LHCN-M2 (cell line): ENCODE measurements at places on chromosomes 16 and 17.
A peak's percentile ranks its signal among the peaks of the same experiment; 100 is the strongest.

GRCh38 chr16:87132361-87133014 lies 184.7 kb downstream of the C16orf95 start:
- peak; percentile 13 for DNase-seq

DNA sequence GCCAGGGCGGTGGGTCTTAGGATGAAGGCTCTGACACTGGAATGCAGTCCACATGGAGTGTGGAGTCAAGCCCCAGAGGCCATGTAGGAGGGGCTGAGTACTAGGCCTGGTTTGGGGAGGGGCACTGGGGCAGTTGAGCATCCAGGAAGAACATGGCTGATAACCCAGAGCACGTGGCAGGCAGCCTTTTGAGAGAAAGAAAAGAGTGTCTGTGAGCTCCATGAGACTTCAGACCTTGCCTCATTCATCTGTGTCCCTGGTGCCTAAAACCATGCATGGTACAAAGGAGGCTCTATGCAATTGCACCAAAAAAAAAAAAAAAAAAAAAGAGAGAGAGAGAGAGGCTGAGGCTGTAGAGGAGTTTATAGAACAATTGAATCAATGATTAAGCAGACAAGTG lies 14.6 kb downstream of the SLC46A1 start:
- no peak for DNase-seq

DNA sequence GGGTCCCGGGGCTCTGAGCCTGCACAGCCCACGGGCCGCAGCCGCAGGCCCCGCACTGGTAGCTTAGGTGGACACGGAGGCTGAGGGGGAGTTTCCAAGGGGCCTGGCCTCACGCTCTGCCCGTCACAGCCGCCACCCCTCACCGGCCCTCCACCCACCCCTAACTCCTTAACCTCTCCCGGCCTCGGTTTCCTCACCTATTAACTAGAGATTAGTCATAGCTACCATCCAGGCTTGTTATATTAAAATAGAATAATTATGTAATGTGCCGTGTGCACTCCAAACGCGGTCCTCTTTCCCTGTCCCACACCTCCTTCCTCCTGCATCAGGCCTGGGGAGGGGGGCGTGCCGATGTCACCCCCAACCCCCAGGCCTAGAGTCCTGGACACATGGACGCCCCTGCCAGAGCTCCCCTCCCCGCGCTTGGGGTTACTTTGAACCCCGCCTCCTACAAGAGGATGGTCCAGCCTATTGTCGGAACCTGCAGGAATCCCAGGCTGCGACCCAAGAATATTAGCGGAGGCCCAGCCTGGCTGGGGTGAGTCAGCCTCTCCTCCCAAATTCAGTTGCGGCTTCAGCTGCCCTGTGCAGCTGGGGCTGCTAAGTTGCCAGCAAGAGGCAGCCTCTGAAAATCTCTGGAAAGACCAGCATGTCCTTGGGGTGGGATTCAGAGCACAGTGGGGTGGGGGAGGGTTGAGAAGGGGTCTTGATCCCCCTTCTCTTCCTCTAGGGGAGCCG lies 17.3 kb downstream of the SOCS3 start:
- peak; percentile 91 for DNase-seq

DNA sequence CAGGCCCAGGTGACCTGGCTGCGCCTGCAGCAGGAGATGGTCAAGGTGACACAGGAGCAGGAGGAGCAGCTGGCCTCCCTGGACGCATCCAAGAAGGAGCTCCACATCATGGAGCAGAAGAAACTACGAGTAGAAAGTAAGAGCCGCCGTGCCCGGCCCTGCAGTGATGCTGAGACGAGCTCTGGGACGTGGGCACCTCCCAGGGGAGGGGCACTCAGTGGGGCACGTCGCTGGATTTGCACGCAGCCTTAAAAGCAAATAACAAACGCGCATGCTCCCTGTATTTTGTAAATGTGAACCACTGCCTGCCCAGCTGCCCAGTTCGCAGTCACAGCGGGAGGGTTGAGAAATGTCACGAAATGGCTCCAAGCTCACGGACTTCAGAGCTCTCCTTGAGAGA lies 15.3 kb upstream of the GAA start:
- DNase-seq = no peak

DNA sequence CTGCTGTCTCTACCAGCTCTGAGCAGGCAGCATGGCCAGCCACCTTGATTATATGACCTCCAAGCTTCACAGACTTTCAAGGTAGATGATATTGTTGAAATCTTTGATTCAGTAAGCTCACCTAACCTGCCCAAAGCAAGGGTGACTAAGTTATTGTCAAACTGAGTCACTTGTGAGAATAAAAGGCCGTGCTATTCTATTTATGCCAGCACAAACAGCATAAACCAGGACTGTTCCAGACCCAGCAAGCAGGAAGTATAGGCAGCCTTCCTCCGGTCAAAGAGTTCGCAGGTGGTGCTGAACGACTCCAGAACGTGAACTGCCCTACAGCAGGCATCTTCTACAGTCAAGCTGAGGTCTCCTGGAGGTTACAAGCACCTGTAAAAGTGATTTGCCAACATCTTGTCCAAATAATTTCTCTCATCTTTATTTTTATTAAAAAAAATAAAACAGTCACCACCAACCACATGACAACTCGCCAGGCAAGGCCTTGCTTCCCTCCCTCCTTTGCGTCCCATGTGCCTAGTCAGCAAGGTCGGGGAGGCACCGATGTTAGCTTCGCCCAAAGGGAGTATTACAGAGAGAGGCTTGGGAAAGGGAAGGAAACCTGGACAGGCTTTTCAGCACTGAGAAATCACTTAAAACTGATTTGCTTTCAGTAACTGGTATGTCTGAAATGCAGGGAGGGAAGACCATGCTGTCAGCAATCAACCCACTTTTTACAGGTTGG lies 10.8 kb downstream of the ARL2BP start:
- no peak for DNase-seq

DNA sequence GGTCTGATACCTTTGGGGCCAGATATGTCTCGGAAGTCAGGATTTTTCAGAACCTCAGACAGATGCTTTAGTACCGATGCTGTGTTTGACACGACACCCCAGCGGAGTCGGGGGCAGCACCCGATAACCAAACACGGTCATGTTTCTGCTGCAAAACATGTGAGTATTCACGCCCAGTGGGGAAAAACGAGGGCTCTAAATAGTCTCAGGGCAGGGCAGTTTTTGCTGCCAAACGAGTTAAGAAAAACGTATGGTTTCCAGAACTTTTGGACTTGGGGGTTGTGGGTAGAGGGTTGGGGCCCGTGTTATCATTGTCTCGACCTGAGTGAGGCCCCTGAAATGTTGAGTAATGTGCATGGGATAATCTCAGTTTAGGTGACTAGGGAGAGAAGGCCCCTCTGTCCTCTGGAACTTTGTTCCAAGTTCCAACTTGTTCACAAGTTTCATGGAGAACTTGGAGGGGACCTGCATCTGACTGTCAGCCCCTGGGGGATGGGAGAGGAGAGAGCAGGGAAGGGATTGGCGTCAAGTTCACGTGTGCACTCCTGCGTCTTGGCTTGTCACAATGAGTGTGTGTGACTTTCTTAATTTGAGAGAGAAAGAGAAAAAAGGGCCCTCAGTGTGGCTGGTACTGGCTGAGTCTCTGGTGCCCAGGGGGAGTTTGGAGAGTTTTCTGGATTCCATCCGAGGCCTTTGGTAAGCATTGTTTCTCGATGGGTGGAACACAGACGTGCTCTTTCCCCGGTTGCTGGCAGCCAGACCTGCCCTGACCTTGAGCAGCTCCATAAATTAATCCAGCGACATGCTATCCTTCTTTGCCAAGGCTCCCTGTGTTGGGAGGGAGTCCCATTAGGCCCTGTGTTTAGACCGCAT lies 83.9 kb upstream of the CIBAR2 start:
- no peak for DNase-seq

DNA sequence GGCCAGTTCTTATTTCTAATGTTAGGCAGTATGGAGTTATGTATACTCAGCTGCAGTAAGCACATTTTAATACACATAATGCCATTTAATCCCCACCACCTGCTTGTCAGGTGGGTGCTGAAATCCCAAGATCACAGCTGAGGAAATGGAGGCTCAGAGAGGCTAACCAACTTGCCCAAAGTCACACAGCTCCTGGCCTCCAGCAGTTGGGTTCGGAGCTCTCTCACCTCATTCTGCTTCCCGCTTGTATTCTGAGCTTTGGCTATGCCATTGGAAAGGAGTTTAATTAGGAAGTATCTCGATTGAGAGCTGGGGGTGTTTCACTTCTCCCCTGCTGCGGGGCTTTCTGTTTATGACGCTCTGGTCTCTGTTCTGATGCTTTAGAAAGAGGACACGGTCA lies 72.6 kb upstream of the CACNG5 start:
- DNase-seq = no peak

- no peak for DNase-seq
Measured at GRCh38 chr16:12176051-12176450, 199.5 kb downstream of the SNX29 start.

GRCh38 chr16:50539053-50539695 lies 9.0 kb upstream of the NKD1 start:
- DNase-seq = no peak

DNA sequence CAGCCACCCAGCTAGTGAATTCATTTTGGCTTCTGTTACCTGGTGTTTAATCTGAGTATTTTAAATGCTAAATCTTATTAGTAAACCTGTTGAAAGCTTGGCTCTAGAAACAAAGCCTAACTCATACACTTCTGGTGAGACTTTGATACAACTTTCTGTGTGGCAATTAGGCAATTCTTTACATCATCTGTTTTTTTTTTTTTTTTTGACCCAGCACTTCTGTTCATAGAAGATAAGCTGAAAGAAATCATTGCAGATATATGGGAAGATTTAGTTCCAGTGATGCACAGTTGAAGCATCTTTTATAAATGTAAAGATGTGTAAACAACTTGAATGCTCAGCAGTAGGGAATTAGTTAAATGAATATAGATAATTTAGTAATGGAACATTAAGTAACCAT lies 21.7 kb upstream of the ABCC11 start:
- DNase-seq = no peak

- peak; percentile 62 for DNase-seq
Measured at GRCh38 chr16:4372578-4373355, 1.1 kb downstream of the VASN start.

DNA sequence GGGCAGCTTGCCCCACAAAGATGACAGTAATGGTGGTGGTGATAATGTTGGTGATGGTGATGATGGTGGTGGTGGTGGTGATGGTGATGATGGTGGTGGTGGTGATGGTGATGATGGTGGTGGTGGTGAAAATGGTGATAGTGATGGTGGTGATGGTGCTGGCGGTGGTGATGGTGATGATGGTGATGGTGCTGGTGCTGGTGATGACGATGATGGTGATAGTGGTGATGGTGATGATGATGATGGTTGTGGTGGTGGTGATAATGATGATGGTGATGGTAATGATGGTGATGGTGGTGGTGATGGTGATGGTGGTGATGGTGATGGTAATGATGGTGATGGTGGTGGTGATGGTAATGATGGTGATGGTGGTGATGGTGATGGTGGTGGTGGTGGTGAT lies 46.3 kb upstream of the FOXF1 start:
- no peak for DNase-seq

DNA sequence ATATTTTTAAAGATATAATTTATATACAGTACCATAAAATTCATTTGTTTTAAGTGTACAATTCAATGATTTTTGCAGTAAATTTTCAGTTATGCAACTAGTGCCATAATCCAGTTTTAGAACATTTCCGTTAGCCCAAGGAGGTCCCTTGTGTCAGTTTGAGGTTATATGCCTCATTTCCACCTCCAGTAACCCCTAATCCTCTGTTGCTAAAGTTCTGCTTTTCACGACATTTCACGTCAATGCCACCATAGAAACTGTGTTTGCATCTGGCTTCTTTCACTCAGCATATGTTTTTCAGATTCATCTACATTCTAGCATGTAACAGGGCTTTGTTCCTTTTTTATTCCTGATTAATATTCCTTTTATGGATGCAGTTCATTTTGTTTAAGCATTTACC lies 42.4 kb upstream of the NUDT7 start:
- peak; percentile 5 for DNase-seq

DNA sequence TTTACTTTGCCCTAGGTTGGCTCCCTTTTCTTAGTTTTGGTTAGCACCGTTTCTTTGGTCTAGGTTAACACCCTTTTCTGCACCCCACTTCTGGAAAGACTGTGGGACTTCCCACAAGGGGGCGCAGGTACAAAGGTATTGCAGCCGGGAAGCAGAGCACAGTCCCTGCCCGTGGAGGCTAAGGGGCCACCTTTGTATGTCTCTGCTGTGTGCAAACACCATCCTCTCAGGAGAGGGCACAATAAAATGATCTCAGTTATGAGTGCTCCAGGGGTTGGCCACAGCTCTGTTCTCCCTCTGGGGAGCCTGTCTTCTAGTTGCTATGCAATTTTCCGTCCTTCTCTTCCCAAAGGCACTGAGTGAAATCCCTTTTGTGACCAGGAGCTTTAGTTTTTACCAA lies 28.4 kb upstream of the TMC5 start:
- DNase-seq = peak; percentile 21

DNA sequence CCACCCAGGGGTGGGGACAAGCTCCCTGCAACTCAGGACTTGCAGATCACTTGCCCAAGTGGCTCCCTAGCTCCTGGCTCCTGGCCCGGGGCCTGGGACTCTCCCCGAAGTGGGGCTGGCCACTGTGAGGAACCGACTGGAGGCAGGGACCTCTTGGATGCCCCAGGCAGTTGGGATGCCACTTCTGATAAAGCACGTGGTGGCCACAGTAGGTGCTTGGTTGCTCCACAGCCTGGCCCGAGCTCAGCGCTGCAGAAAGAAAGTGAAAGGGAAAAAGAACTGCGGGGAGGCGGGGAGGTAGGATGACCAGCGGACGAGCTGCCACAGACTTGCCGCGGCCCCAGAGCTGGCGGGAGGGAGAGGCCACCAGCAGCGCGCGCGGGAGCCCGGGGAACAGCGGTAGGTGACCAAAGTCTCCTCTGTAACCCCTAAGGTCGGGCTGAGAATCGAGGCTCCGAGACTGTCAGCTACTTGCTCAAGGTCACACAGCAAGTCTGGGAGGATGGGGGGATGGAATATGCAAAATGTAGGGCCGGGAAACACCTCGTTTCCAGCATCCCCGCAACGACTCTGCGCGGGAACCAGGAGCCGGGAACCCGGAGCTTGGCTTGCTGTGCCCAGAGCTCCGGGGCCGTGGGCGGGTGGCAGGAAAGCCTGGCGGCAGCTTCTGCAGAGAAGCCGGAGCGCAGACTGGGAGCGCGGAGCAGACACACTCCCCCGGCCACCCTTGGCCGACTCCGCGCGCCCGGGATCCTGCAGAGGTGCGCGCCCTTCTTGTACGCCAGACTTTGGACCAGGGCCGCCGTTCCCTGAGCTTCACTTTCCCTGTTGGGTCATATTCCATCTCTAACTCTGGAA lies 1.9 kb downstream of the CIITA start:
- DNase-seq = no peak
